ENCODE measurements at places on chromosomes 13 and 19.

DNA sequence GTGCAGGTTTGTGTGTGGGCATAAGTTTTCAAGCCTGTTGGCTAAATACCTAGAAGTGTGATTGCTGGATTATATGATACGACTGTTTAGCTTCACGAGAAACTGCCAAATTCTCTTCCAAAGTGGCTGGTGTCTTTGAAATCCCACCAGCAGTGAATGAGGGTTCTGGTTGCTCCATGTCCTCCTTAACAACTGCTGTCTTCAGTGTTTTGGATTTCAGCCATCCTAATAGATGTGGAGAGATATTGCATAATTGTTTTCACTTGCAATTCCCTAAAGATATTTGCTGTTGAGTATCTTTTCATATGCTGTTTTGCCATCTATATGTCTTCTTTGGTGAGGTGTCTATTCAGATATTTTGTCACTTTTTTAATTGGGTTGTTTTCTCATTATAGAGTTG lies 390.5 kb downstream of the ZNF536 start:
- DNase-seq: no peak

- DNase-seq: no peak
These were observed 4.2 kb downstream of the SULT2B1 start for GRCh38 chr19:48556163-48556562.

- no peak for DNase-seq
These were observed 79.9 kb upstream of the ABCC4 start for GRCh38 chr13:95381212-95381527.

DNA sequence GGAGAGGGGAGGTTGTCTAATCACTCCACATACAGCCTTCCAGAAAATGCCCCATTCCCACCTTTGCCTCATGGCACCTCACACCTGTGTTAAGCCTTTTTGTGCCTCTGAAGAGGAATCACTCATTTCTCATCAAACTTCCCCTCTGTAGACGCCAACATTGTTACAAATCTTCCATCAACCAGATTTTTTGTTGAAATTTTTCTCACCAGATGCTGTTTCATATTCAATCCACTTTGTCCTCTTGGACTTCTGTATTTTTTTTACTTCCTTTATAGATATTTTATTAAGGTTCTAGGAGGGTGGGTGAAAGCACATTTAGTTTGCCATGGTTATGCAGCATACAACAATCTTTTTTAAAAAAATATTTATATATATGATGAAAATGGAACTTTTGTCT lies 74.0 kb downstream of the RUBCNL start:
- no peak for DNase-seq

DNA sequence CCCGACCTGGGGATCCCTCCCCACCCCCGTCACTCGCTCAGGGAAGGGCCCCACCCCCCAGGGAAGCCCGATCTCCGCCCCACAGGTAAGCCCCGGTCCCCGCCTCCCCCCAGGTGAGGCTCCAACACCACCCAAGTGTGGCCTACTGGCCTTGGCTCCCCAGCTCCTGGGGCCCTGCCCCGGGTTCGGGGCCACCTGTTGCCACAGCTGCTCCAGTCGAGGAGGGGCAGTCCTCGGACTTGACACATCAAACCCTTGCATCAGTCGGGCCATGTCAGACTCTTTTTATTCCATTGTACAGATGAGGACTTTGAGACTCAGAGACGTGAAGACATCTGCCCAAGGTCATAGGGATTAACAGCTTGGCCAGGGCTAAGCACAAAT lies 512 bp downstream of the CC2D1A start:
- no peak for DNase-seq

DNA sequence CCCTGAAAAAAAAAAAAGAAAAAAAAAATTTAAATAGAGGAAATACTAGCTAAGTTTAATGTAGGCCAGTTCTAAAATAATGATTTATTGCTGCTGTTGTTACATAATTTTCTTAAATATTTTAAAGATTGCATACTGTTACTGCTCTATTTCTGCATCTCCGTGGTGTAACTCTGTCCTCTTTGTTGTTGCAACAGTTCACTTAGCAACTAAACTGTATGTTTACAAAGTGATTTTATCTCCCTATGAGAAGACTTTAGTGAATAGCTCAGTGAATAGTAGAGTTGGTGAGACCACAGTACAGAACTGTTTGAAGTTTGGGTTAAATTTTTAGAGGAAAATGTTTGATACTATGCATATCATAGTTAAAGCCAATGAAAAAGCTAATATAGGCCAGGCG lies 19.4 kb downstream of the BRCA2 start:
- no peak for DNase-seq

GRCh38 chr13:48294653-48295052 lies 8.9 kb upstream of the RB1 start:
- DNase-seq: no peak

- DNase-seq: no peak
These were observed 106.1 kb downstream of the SLC25A15 start for GRCh38 chr13:40895227-40896184.

DNA sequence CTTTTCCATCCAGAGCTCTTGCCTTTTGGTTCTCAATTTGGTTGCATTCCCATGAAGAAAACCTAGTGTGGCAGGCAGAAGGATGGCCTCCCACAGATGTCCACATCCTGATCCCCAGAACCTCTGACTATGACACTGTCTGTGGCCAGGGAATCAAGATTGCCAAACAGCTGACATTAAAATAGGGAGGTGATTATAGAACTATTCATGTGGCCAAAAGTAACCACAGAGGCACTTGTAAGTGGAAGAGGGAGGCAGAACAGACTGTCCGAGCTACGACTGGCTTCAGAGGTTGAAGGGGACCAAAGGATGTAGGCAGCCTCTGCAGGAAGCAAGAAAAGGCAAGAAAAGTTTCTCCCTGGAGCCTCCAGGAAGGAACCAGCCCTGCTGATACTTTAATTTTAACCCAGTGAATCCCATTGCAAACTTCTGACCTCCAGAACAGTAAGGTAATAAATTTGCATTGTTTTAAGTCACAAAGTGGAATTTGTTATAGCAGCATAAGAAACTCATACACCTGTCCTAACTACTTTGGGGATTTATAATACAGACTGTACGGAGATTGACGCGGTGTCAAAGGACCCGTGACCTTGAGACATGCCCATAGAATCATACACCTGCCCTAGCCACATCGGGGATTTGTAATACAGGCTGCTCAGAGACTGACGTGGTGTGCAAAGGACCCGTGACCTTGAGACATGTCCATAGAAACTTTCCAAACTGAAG lies 106.5 kb downstream of the ATP11A start:
- no peak for DNase-seq

- no peak for DNase-seq
These were observed 34.3 kb downstream of the N4BP2L2 start for GRCh38 chr13:32504263-32504662.
